ENCODE measurements at places on chromosomes 7 and 10. TPM values are rescaled to one million over a fixed set of nuclear protein-coding genes. Genes with fewer than 3 reads are reported as not detected.

The ATRNL1 gene
- total RNA-seq = 0.18 TPM

The PRPS1L1 gene
- total RNA-seq = not detected

DNA sequence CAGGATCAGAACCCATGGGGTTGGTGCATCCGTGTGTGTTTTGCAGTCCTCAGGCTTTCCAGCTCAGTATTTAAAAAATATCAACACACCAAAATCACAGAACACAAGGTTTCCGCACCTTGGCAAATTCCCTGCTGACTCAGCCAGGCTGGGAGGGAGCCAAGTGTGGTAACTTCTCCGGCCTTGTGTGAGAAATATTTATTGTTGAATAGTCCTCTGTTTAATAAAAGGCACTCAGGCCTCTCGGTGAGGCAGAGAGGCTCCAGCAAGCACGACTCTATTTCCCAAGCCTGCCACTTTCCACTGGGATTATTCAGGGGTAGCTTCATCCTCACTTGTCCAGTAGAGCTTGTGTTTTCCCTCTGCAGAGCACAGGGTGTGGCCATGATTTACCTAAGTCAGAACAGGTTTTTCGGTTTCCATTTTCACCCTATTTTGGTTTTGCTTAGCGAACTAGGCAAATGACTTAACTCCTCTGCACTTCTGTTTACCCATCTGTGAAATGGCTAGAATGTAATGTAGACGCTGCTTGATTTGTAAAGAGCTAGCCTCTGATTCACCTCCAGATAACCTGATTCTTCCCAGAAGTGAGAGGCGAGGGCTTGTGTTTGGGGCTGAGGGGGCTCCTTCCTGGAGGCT lies 13.0 kb upstream of the CHST15 start:
- no peak overlapping the region for H3K4me3 ChIP-seq
- H3K4me1 ChIP-seq = no peaks in the 10 kb centered on the region
- no peaks in the 10 kb centered on the region for H3K36me3 ChIP-seq
- H3K27ac ChIP-seq = no peak overlapping the region
- peak; percentile 55 for DNase-seq

DNA sequence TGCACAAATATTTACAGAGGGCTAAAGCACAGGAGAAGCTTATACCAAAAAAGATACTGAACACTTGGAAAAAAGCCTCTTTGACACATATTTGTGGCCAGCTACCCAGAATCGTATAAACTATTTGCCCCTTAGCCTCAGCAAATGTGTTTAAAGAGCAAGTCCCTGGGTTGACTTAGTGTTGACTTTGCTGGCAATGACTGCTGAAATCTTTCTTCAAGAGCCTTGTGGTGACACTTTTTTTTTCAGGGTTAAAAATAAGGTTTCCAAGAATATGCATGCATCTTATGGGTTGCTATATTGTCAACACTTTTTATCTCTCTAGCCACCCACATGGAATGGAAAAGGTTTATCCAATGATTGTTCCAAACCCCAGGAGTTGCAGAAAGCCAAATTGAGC lies 14.9 kb upstream of the PLEKHS1 start:
- H3K4me1 ChIP-seq = no peaks in the 10 kb centered on the region
- no peak overlapping the region for H3K4me3 ChIP-seq
- H3K36me3 ChIP-seq = no peaks in the 10 kb centered on the region
- H3K27ac ChIP-seq = no peak overlapping the region
- peaks cover 1% of the 10 kb centered on the region for H3K27me3 ChIP-seq
